ENCODE measurements at places on chromosomes 2 and 18.

DNA sequence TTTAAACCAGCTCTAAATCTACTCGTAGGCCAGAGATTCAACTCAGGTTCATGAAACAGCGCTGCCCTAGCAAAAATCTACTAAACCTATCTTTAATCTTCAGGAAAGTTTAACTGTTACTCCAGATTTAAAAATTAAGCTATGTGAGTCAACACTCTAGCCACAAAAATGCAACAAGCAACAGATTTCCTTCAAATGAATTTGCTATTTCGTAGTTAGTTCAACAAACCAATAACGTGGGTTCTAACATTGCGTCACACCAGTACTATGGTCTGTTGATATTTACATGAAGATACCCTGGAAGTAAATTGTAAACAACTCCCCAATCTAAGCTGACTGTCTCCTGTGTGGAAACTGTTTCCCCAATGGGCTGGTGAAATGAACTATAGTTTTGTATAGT is 71.2 kb downstream of the FIGN start:
- no peak for DNase-seq

DNA sequence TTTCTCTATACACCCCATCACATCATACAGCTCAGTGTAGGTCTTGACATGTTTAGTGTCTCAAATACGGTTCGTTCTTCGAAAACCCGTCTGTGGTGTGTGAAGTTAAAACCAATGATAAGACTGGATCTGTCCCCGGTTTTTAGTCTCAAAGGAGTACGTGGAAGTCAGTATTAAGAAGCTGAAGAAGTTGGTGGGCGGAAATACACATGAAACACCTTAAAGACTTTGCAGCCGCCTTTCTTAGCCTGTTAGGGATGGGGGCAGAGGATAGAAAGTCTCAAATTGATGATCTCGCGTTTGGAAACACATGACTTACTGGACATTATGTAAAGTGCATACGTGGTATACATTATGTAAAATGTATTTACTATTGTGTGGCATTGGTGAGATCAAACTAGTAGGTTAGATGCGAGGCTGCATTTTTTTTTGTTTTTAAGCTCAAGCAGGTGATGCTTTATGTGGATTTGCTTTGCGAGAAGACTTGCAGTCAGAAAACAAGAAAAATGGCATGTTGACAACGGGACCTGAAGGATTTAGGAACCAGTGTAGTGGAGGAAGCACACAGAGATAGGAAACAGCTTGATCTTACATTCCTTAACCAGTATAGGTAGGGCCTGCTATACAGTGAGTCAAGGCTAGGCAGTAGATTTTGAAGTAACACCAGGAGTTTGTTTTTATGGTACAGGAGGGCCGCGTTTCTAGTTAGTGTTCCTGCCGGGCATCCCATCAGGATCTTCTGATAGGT is 1.2 kb downstream of the CNOT11 start:
- peak; percentile 15 for DNase-seq

GRCh38 chr2:144986691-144987090 is 466.8 kb upstream of the ZEB2 start:
- DNase-seq, result no peak

GRCh38 chr2:232190796-232191195 is 187.8 kb upstream of the ALPP start:
- no peak for DNase-seq

GRCh38 chr2:227862227-227862740 is 9.1 kb upstream of the DAW1 start:
- DNase-seq, result peak; percentile 21

- DNase-seq, result no peak
Measured at GRCh38 chr2:124395961-124396360, 370.9 kb downstream of the CNTNAP5 start.

DNA sequence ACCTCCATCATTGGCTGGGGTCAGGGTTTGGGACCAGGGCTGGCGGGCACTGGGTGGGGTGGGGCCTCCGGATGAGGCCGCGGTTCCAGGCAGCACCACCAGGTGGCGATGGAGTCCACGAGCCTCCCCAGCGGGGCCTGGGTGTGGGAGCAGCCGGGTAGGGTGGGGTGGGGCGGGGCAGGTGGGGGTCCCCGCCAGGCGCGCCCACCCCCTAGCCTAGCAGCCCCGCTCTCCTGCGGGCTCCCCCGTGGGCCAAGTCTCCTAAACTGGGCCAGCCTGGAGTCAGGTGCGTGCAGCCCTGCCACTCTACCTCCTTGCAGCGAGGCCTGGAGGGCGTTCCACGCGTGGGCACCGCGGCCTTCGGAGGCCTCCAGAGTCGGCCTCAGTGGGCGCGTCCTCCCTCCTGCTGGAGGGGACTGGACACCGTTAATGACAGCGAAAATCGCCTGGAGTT is 187.5 kb downstream of the TWIST2 start:
- DNase-seq, result peak; percentile 63

GRCh38 chr2:109446278-109447131 is 167.3 kb downstream of the SEPTIN10 start:
- no peak for DNase-seq

- peak; percentile 16 for DNase-seq
Measured at GRCh38 chr2:161426922-161427663, 11.0 kb downstream of the TBR1 start.

DNA sequence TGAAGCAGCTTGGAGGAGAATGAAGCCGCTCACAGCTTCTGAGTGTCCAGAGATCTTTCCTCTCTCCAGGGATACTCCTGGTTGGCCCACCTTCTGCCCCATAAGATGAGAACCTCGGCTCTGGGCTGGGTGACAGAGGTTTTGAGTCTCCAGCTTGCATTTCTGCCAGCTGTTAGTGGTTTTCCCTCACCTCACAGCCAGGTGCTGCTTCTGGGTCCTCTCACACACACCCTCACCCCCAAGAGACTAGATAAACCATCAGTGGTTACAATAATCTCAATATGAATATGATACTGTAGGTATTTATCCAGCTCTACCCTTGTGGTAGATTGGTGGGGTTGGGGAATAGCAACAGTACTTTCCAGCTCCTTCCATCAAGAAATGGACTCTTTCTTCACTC is 161.7 kb upstream of the SIX3 start:
- DNase-seq, result no peak

DNA sequence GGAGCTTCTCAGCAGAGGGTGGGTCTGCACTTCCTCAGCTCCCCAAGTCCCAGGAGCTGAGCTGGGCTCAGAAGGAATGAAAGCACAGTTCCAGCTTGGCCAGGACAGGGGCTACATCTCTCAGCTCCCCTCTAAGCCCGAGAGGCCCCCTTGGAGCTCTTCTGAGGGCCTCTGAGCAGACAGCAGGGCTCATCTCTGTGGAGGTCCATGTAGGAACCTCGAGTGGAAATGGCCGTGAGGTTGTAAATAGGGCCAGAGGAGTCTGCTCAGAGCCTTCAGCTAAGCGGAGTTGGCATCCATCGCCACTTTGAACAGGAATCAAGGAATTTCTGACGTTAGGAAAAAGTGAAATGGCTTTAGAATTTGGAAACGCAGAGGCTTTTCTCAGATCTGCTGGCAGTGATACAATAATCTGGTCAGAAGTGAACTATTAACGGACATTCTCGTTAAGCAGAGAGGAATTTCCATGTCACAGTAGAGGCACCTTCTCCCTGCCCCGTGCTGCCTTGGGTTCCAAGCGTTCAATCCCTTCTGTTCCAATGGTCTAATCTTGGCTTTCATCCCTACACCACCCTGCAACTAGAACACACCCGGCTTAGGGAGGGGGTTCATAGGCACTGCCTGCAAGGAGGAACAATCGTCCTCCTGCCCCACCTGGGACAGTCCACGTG is 213.9 kb downstream of the NDUFA10 start:
- DNase-seq, result no peak

DNA sequence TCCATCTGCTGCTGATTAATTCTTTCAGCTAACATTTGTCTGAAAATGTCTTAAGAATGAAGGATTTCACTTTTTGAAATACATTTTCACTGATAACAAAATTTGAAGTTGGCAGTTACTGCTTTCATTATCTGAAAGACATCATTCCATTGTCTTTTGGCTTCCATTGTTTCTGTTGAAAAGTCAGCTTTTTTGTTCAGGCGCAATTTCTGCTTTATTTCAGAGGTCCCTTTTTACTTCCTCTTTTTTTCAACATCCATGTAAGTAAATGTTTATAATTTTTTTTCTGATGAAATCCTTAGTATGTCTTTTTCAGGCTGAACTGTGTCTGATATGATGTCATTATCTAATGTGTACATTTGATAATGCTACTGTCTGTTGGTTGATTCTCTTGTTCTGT is 184.2 kb downstream of the RND3 start:
- no peak for DNase-seq

- no peak for DNase-seq
Measured at GRCh38 chr2:175684466-175684865, 317.6 kb downstream of the LNPK start.

DNA sequence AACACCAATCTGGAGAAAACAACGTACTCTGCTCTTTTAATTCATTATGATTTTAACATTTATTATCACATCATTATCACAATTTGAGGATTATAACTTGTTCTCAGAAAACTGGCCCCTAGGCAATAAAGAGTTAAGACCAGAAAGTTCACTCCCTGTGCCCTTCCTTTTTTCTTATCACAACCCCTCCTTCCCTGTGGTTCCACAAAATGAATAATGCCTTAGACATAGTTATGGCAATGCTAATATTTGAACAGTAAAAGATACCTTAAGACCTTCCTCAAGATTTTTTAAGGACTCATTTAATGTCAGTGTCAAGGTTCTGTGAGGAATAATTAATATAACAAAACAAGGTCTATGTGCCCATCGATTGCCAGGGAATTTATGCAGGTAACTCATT is 596.2 kb downstream of the ARHGAP15 start:
- no peak for DNase-seq

DNA sequence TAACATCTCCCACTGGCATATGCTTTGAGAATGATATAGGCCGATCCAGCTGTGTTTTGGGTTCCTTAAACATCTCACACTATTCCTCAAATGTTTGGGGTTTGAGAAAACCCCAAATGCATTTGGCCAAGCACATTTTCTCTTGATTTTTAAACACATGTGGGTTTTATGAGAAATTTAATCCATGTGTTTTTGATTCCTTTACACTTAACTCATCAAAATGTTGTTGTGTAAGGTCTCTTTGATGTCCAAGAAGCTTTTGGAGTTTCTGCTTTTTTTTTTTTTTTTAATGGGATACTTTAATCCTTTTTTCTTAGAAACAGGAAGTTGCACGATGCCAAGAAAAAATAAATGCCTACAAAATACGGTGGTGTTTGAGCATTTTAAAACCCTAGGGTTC is 339.8 kb upstream of the TCF4 start:
- DNase-seq, result no peak

GRCh38 chr2:56240210-56240609 is 56.4 kb downstream of the CCDC85A start:
- no peak for DNase-seq

DNA sequence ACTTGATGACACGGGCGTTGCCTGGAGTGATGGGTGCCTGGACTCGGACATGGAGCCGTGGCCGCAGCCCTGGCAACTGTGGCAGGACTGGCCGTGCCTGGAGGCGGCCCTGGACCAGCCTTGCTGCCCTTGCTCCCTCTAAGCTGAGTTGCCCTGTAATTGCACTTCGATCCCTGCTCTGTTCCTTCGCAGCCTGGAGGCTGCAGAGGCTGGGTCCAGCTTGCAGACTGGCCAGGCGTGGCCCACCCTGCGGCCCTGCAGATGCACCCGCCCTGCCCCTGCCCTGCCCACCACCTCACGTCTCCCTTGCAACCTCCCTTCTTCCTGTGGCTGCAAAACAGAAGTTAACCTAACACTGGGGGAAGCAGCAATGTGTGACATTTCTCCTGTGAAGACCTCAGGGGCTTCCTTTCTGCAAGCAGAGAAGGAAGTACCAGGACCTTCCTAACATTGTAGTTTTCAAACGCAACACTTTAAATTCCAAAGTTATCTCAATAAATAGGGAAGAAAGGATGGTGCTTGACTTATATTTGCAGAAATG is 174.6 kb upstream of the TPO start:
- no peak for DNase-seq

- DNase-seq, result no peak
Measured at GRCh38 chr18:7132356-7133150, 15.0 kb upstream of the LAMA1 start.

DNA sequence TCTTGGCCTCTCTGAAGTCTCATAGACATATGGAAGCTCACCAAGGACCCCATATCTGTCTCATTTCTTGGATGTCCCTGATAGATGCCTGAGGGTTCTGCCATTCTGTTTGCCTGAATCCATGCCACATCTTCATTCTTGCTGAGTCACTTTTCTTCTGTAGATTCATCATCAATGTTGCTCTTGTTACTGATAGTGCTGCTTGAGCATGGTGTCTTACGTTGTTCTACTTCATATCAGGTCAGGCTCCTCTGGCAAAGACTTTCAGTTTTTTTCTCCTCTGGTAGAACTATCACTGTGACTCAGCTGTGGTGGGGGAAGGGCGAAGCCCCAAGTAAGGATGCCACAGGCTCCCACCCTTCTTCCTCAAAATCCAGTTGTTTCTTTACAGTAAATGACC is 885.2 kb downstream of the DCDC2C start:
- DNase-seq, result no peak

- no peak for DNase-seq
Measured at GRCh38 chr2:130241041-130241707, 42.9 kb upstream of the TUBA3E start.

DNA sequence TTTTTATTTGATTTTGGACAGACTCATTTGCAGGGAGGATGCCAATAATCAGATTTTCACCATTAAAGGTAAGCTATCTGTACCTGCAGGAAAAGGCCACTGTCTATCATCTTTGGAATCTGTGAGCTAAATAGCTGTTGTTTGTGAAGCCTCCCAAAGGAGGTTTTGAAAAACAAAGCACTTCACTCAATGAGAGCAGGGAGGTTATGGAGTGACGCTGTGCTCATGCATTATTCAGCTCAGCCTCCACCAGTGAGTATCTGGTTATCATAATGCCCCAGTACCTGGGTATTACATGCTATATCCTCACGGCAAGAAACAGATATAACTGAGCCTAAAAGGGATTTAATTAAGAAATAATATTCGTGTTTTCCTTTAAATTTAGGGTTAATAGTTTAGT is 189.6 kb upstream of the PIK3C3 start:
- no peak for DNase-seq

DNA sequence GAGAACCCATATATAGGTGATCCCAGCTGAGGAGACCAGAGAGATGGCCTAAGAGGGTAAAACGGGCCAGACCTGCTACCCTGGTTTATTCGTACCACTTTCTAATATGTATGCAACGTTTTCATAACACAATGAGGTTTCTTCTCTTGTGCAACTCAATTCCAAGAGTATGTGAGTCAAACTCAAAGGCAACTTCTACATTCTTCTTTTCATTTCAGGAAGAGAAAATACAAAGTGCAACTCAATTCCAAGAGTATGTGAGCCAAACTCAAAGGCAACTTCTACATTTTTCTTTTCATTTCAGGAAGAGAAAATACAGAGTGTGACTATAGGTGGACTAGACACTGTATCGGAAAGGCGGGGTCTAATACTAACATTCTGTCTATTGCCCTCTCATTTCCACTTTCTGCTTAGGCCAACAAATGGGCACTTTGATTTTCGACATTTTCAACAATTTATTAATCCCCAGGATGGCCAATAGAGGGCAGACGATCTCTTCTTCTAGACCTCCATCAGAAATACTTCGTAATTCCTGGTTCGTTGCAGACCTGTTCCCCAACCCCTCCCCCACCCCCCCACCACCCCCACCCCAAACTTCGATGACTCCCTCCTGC is 3.7 kb upstream of the CRIM1 start:
- DNase-seq, result peak; percentile 10

Data from stimulated activated naive CD8-positive, alpha-beta T cell treated with anti-CD3 and anti-CD28 coated beads, Interleukin-15, amount 100 ng/mL, for 72 hours (primary cell).